Activated CD4-positive, alpha-beta T cell treated with anti-CD3 and anti-CD28 coated beads for 1 hour (primary cell): ENCODE measurements at places on chromosomes 2 and 18.

- DNase-seq = no peak
These were observed 40.0 kb upstream of the MCM6 start for GRCh38 chr2:135916207-135916606.

DNA sequence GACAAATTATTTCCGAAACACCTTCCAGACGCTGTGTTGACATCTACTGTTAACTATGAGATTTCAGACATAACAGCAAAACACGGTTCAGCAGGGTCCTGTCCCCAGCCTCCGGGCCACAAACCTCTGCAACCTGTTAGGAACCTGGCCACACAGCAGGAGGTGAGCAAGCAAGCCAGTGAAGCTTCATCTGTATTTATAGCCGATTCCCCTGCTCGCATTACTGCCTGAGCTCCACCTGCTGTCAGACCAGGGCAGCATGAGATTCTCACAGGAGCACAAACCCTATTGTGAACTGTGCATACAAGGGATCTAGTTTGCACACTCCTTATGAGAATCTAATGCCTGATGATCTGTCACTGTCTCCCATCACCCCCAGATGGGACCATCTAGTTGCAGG, 31.1 kb downstream of the NDUFA10 start:
- DNase-seq = no peak

- no peak for DNase-seq
These were observed 20.4 kb upstream of the FEZ2 start for GRCh38 chr2:36618381-36618780.

DNA sequence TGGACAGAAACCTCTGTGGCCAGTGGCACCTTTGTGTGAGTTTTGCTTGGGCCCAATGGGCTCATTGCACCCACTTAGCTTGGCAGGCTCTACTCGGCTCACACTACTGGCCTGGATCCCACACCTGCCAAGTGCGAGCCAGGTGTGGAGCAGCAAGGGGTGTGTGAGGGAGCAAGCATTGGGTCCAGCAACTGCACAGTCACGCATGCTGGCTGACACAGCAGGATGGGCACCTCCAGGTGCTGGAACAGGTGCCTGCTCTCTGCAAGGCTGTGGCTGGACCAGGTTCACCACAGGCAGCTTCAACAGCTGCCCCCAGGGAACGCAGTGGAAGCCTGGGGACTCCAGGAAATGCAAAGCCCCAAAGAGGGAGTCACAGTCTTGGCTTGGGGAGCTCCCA, 94.2 kb downstream of the DOK6 start:
- no peak for DNase-seq

DNA sequence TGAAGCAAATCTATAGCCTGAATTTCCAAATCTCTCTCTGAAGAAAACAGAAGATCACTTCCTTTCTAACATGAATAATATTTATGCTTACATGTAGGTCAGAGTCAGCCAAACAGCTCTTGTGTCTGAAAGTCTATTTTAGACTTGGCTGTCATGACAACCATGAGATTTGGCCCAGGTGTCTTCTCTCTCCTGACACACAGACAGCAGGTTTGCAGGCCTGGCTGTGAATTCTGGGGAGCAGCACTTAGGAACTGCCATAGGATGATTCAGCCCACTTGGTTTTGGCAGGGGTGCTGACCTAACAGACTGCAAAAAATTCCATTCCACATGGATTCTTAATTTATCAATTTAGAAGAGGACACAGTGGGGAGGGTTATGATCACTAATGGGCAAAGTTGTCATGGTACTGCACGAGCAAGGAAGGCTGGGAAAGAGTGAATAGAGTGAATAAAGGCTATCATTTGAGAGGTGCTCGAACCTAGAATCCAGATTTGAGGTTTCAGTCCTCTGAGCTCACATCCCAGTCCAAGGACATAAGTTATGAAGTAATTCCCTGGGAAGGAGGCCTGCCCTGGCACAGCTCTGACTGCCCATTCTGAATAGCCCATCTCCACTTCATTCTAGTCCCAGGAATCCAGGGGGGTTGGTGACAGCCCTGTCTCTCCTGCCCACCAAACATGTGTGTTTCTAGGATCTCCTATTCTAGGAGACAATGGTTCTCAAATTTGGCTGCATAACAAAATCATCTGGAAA, 453.9 kb upstream of the TRIB2 start:
- DNase-seq = no peak

GRCh38 chr18:79507076-79507545, 111.4 kb downstream of the NFATC1 start:
- no peak for DNase-seq
